Hematopoietic multipotent progenitor cell treated with erythropoietin and hydrocortisone succinate and interleukin-3 and kit ligand, for 15 days (in vitro differentiated cells): ENCODE measurements at places on chromosomes 3 and 15.

GRCh38 chr3:152589644-152590043 lies 245.3 kb upstream of the P2RY1 start:
- DNase-seq: no peak

DNA sequence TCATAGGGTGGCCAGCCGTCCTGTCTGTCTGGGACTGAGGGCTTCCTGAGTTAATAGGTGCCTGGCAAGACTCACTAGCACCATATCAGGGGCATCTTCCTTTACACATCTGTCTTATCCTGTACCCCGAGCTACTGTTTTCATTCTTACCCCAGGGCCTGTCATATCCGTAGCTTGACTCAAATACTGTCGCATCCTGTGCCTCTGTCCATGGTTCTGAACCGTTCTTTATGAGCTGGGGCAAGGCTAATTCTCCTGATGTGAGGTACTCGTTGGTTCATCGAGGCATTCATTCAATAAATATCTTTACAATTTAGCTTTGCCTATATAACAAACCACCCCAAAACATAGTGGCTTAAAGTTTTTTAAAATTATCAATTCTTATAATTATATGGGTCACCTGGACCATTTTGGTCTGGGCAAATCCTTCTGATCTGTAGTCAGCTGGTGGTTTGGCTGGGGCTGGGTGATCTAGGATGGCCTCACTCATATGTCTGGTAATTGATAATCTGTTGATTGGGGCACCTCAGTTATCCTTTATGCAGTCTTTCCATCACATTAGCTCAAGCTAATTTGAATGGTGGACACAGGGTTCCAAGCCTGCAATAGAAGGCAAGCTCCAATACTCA lies 121.2 kb downstream of the TLE3 start:
- DNase-seq: peak; percentile 8

DNA sequence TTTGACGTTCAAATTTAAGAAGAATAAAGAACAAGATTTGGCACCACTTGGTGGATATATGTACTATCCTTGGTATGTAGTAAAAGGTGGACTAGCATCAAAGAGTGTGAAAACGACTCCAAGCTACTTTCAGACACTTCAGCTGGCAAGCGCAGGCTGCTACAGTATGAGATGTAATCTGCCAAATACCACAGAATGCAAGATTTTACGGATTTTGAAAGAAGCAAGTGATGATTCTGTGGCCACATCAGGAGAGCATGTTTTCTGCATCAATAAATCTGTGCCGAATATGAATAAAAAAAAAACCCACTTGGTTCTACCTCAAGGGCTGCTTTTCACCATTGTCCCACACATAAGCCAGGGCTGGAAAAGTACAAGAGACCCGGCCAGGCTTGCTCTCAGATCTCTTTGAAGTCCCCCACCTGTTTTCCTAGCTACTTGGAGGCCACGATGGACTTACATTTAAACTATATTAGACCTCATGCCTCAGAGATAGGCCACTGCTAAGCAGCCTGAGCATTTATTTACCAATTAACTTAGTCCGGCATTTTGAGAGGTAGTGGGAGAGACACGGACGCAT lies 37.4 kb downstream of the MYO1E start:
- no peak for DNase-seq

DNA sequence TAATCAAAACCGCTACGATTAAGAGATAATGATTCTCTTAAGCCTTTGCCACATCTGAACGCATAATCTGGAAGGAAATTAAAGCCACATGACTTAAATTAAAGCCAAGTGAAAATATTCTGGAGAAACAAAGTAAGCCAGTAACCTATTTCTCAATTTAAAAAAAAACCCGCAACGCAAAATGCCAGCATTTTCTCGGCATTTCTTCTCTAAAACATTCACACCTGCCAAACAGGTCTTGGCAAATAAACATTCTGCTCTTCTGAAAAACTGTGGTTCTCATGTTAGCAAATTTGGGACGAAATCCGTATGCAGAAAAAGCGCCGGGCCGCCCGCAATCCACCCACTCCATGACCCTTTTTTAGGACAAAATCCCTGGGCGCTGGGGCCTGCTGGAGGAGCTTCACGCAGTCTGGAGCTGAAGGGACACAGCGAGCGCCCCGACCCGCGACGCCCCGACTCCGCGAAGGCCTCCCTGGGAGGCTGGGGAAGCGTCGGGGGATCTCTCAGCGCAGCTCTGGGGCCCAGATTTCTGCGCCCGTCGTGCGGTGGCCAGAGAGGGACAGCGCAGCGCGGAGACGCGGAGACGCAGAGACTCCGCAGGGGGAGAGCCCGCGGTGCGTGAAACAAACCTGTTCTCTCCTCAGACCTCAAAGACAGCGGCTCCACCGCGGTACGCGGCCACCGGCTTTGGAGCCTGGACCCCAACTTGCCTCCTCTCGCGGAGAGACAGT lies 471 bp downstream of the NKIRAS1 start:
- no peak for DNase-seq

- DNase-seq: no peak
Observed at GRCh38 chr15:74209560-74209958, 7.0 kb upstream of the STRA6 start.

DNA sequence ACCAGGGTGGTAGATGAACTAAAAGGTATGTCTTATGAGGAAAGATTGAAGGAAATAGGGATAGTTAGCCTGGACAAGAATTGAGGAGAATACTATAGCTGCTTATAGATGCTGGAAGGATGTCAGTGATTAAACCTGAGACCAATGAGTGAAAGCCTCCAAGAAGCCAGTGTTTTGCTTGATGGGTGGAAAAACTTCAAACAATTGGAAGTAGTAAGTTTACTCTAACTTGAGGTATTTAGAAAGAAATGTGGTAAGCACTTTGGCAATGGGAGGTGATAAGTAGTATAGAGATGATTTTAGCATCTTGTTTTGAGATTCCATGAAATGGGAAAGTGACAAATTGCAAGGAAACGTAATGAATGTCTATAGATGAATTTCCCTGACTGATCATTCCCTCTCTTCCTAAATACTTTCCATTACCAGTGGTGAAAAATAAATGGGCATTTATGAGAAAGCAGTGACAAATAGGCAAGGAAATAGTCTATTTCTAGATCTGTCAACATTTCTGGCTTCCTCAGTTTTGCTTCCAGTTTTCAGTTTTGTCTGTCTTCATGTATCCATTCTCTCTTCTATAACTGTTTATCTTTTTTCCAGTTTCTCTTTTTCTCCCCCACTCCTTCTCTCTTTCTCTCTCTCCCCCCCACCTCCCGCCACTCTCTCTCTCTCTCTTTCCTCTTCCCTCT lies 19.2 kb downstream of the SLC15A2 start:
- DNase-seq: no peak

DNA sequence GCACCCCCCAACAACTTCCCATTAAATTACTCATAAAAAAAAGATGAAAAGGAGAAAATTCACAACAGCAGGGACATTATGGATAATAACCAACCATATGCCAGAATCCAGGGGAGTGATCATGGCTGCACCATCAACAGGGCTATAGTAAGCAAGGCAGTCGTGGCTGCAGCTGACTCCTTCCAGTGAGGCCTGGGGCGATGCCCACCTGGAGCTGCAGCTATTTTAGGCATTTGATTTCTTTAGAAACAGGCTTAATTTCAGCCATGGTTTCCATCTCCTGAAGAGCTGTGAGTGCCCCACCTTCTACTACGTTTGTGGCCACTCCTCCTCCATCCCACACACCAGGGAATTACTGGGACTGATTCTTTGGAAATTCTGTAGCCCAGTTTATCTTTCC lies 84.0 kb downstream of the MINAR1 start:
- no peak for DNase-seq

- no peak for DNase-seq
Observed at GRCh38 chr15:99503411-99503810, 62.4 kb upstream of the MEF2A start.

DNA sequence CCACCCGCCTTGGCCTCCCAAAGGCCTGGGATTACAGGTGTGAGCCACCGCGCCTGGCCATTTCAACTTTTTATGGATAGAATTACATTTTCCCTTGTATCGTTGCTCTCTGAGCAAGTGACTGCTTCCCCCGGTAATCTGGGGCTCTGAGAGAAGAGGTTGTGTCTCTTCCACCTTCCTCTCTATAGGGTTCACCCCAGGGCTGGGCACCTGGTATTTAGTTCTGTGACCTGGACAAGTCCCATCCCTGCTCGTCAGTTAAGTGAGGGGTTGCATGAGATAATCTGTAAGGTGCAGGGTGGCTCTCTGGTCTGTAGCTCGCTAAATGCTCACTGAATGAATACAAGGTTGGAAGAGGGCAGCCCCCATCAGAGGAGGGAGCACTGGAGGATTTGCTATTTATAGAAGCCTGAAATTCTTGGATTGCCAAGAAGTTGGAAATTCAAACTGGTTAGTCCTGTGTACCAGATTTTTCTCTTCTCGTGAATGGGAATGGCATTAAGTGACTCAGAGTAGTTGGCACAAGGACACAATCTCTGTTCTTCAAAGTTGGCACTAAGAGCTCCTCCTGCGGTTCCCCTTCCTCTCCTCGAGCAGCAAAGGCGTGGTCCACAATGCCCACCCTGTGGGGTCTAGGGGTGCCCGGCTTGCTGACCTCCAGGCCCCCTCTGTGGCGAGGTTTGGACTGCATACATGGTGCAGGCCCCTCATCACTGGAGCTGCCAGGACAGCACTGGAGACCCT lies 68.1 kb upstream of the DLG1 start:
- no peak for DNase-seq

GRCh38 chr15:80837006-80837405 lies 57.8 kb downstream of the CEMIP start:
- DNase-seq: no peak

- no peak for DNase-seq
Observed at GRCh38 chr3:8888301-8888915, 74.9 kb downstream of the RAD18 start.

- DNase-seq: no peak
Observed at GRCh38 chr3:153150991-153151390, 11.0 kb upstream of the RAP2B start.

DNA sequence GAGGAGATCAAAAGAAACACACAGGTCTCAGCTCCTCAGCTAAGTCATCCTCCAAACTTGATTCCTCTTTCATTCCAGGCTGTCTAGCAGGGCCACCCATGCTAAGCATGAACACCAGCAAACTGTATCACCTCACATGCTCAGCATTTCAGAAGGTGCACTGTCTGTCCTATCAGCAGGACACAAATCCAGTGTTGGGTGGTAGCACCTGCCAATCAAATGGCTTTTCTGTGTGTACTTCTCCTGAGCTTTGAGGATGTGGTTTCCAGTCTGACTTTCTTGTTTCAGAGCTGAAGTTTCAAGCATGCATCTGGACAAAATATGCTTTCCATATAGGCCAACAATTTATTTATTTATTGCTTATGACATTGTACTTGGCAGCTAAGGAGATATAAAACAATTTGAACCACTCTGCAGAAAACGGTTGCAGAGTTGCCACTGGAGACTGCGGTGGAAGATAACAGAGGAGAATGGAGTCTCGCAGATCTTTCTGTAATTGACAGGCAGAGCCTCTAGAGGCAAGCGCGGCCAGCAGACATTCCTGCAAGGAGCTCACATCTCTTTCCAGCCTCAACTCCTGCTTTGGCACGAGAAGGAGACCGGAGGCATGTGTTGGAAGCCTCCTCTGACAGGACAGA lies 167.1 kb upstream of the WNT5A start:
- no peak for DNase-seq

GRCh38 chr3:21544076-21544462 lies 206.9 kb downstream of the ZNF385D start:
- DNase-seq: no peak

DNA sequence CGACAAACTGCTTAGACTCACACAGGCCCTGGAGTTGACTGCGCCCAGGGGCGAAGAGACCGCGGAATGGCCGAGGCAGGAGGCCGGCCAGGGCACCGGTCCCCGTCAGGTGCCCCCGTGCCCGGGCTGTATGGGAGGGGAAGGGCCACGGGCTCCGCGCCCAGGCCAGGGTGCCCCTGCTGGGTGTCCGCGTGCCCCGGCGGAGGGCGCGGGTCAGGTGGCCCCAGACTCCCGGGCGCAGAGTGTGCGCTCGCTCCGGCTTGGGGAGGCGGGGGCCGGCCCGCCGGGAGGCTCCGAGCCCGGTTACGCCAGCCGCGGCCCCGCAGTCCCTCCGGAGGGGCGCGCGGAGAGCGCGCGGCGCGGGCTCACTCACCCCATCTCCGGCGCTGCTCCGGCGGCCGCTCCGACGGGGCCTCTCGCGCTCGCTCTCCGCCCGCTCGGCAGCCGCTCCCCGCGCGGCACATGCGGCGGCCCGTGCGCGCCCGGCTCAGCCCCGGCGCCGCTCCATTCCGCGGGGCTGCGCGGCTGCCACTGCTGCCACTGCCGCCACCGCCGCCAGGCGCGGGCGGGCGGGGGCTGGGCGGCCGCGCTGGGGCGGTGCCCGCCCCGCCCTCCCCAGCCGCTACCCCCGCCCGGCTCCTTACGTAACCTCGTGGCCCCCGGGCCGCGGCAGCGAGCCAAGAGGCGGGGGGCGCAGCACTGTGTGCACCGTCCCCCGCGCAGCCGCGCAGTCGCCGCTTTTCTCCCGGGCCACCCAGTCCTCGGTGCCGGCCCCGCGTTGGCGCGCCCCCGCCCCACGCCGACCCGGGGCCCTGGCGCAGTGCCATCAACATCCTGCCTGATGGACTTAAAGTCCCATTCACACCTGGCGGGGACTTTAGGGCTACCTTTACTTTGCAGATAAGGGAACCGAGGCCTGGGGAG lies at the start of gene HOMER2:
HOMER2 (minus strand) TSS at position 563 of the 924 bp plus-strand sequence; CDS start at position 378, 185 bp downstream.
- peak; percentile 30 for DNase-seq

DNA sequence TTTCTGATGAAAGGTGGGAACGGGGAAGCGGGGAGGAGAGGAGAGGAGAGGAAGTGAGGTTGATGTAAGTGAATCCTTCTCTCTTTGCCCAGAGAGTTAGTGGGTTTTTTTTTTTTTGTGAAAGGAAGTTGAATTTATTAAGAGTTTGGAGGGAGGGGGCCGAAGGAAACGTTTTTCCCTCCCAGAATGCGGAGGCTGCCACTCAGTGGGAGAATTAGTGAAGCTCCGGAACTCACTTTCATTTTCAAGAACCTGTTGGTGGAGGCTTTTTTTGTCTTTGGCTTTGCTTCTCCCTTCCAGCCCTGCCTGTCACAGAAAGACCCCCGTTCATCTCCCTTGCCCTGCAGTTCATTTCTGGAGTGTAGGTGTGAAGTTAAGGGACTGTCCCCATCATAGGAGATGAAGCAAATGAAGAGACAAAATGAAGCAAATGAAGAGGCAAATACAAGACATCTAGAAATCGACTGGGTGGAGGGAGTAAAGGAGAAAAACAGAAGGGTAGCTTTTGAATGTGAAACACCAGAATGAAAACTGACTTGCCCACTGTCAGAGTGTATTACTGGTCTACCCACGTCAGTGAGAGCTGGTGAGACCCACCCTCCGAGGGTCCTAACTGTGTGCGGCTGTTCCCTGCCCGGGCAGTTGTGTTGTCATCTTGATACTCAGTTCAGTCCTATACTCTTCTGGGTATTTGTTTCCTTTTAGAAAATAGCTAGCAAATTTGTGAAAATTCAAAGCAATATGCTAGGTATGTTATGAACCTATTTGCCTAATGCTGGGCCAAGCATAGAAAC lies 91.5 kb downstream of the ITPR1 start:
- peak; percentile 33 for DNase-seq

DNA sequence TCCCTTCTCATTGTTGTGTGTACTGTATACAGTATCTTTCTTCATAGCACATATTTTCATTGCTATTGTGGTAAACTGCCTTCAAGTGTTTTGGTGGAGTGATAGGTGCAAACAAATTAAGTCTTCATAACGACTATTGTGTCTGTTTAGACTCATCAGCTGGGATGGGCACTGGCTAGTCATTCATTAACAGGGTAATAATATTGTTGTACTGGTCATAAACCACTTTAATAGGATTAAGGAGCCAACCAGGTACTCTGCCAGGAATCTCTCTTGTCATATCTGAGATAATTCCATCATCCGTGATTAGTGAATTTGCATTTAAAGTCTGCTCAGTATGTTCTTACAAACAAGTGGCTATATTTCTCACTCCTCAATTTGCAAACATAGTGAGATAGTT lies 10.2 kb upstream of the TMEM45A start:
- no peak for DNase-seq
